Activated T-helper 17 cell treated with anti-CD3 and anti-CD28 coated beads, Interleukin-2, amount 50 U/mL, for 72 hours (primary cell): ENCODE measurements at places on chromosomes 5 and 9.
A peak's percentile ranks its signal among the peaks of the same experiment; 100 is the strongest.

GRCh38 chr5:97408331-97408730 lies 225.3 kb upstream of the RIOK2 start:
- no peak for ATAC-seq

DNA sequence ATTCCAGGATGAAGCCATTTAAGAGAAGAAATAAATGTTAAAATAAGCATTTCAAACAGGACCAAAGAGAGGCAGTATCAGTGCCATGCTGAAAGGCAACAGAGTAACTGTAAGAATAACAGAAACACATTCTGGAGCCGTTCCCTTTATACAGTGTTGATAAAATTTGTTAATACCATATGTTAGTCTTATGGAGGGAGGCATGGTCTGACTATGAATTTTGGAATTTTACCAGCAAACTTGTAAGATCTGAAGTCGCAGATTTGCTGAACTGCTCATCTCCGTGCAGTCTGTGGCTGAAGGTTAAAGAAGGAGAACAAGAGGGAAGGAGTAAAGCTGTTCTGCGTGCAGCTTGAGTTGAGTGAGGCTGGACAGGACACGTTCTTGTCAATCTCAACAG lies 508.4 kb downstream of the NFIB start:
- no peak for ATAC-seq

DNA sequence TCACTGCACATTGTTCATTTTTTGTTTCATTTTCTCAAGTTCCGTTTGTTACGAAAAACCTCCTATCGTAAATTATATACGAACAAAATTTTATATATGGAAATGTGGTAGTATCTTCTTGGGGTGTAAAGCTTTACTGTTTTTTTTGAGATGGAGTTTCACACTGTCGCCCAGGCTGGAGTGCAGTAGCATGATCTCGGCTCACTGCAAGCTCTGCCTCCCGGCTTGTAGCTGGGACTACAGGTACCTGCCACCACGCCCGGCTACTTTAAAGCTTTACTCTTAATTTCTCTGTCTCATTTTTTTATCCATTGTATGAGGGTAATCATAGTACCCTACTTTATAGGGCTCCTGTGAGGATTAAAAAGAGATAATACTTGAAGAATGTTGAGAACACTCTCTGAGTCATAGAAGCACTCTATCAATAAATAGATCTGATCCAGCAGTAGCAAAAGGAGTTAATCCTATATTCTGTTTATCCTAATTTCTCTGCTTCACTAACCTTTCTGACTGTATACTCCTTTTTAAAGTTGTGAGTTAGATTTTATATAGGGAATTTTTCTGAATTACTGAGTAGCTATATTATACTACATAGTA lies 5.6 kb upstream of the LRRC70 start:
- ATAC-seq: no peak

DNA sequence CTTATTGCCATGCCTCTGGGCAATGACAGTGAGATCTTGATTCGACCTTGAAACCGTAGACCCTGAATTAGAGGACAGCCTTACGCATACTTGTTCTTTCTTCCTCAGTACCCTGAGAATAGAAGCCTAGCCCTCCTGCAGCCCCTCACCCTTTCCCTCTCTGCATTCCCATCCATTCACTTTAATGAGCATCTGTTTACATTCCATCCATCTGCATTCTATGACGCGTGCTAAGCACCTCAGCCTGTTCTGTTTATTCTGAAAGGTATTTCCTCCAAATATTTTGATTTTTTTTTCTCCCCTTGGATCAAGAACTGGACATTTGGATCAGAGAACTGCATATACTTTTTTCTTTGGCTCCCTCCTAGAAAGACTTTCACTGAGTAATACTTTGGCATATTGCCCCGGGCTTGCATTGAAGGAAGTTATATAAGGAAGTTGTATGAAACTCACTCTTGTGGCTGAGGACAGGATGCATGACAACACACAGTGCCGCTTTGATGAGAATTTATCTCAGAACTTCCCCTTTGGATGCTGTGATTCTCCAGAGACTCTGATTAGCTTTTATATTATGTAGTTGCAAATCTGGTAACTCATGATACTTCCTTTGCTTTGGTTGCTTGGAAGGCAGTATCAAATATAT lies 15.7 kb downstream of the TMEM8B start:
- ATAC-seq: peak; percentile 23

DNA sequence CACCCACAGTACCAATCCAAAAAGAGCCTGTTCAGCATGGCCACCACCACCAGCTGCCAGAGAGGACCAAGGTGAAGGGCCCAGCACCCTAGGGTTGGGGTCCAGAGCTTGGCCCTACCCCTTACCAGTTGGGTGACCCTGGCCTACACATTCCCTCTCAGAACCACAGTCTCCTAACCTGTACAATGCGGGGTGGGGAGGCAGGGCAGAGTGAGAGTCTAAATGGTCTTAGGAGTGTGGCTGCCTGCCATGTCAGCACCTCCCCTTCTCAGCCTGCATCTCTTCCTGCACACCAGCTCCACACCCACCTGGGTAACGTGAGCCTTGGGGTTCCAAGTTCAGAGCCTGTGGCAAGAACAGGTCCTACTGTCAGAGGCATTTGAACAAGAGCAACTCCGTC lies 92.2 kb downstream of the C5orf15 start:
- no peak for ATAC-seq

DNA sequence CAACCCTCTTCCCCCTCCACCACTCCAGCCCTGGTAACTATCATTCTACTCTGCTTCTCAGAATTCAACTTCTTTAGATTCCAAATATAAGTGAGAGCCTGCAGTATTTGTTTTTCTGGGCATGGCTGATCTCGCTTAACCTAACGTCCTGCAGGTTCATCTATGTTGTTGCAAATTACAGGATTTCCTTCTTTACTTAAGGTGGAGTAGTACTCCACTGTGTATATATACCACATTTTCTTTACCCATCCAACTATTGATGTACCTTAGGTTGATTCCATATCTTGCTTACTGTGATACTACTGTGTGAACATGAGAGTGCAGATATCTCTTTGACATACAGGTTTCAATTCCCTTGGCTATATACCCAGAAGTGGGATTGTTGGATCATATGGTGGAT lies 106.3 kb upstream of the ZNF366 start:
- no peak for ATAC-seq

DNA sequence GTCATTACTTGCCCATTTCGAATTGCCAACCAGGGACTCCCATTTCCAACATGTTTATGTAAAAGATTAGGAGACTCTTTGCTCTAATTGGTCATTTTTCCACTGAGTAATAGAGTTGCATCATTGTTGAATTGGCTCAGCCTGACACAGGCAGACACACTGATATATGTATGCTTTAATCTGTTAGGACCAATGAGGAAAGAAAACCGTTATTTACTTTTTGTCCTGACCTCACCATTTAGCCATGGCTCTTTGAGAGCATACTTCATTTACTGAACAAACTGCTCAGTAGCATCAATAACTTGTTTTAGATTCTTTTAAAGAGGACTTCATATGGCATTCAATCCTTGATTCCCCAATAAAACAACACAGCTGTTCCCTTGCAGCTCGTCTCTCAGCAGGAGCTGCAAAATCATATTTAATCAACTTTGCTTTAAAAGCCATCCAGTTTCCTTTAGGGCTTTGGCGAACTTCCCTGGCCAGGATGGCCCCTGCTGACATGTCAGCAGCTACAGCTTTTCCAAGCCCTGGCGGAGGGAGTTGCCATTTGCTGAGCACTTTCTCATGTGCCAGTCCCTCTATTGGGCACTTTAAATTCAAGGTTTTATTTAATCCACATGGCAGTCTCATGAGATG lies 251.5 kb upstream of the TNC start:
- ATAC-seq: no peak

- ATAC-seq: no peak
These were observed 169.4 kb upstream of the ZNF462 start for GRCh38 chr9:106693558-106693957.

GRCh38 chr5:61139931-61140330 lies 22.3 kb downstream of the SMIM15 start:
- no peak for ATAC-seq

DNA sequence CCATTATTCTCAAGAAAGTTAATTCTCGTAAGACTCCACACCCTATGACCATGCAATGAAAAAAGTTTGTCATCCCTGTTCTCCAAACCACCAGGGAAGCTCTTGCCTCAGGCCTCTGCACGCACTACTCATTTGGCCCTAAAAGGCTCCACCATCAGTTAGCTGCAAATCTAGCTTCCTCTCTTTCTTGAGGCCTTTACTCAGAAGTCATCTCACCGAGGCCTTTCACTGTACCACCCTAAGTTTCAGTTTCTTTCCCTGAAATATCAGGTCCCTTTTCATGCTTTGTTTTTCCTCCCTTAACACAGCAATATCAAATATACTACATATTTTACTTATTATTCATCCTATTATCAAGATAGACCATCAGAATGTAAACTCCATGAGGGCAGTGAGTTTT lies 39.1 kb downstream of the OXCT1 start:
- no peak for ATAC-seq

DNA sequence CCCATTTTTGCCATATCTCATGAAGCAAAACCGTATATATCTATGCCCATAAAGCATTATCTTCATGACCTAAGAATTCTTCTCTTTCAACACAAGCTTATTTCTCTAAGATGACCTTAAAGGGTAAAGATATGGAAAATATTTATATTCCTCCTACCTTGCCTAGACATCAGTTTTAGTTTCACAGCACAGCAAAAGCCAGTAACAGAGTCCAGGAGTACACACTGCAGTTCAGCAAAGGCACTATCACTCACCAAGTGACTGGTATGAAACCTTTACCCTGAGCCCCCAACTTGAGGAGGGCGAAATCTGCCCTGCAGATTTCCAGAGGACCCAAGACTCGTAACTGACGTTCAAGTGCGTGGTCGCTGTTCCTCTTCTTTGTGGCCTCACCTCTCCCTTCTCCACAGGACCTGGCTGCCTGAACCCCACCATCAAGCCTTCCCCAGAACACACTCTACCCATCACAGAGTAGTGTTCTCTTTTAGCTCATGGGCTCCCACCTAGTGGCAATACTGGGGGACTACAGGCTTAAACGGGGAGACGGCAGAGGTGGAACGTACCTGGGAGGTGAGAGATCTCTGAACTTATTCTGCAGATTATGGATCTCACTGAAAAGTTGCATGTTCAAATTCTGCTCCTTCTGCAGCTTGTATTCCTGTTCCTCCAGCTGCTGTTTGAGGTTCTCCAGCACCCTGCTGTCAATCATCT lies 141.0 kb downstream of the CDK5RAP2 start:
- ATAC-seq: no peak

DNA sequence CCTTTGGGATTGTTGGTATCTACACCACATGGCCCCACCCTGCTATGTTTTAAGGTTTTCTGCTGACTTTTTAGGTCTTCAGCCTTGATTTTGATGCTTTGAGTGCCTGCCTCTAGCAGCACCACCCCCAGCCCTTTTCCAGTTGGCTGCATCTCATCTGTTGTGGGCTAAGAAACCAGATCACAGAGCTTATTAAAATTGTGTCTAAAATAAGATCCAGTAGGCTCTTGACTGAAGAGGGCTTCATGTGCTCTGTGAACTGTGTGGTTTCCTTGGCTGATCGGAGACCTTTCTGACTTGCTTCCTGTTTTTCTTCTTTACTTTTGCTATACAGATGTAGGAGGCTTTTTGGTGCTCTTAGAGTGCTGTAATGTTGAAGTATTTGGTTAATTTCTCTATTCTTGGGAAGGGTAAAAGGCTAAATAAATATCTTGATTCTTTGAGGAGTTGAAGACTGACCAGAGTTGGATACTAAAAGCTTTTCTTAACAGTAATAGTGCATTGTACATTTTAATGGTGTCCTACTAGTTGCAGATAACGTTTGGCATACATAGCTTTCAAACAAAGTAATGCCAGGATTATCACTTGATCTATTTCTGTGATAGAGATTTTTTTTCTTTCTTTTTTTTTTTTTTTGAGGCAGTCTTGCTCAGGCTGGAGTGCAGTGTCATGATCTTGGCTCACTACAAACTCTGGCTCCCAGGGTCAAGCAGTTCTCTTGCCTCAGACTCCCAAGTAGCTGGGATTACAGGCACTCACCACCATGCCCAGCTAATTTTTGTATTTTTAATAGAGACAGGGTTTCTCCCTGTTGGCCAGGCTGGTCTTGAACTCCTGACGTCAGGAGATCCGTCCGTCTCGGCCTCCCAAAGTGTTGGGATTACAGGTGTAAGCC lies 4.5 kb downstream of the UBE2D2 start:
- no peak for ATAC-seq

- ATAC-seq: no peak
These were observed 49.1 kb downstream of the GNA14 start for GRCh38 chr9:77598991-77599390.

DNA sequence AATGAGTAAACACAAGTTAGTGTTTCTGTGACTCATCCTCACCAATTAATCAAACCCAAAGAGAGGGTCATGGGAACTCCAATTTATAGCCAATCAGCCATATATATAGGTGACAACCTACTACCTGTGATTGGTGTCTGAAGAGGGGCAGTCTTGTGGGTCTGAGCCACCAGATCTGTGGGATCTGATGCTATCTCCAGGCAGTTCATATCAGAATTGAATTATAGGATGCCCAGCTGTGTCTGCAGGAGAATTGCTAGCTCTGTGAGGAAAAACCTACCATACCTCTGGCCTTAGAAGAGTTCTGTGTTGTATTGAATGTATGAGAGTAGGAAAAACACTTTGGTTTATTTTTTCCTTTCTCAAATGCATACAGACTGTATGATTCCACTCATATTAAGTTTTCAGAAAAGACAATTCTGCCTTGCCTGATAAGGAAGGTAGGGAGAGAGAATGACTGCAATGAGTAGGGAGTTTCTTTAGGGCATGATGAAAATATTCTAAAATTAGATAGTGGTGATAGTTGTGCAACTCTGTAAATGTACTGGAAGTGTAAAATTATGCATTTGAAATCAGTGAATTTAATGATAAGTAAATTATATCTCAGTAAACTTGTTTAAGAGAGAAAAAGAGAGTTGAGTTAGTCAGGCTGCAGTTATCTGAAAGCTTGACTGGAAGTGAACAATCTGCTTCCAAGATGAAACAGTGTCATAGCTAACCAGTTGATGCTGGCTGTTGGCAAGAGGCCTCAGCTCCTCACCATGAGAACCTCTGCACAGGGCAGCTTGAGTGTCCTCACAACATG lies 274.9 kb downstream of the AUH start:
- ATAC-seq: no peak

- no peak for ATAC-seq
These were observed 13.1 kb upstream of the BNC2 start for GRCh38 chr9:16883586-16883985.

DNA sequence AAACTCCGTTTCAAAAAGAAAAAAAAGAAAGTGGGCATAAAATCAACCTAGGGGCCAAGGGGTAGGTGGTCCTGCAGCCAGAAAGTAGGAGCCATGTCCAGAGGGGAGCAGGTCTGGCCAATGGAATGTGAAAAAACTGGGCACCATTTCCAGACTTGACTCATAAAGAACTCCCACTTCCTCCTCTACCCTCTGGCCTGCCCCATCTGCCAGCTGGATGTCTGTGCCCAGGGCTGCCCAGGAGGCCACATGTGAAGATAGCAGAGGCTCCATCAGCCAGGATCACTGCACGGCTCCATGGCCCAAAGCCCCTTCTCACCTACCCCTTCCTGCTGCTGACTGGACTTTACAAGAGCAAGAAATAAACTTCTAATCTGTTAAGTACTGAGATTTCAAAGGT lies 42.1 kb upstream of the EEIG1 start:
- ATAC-seq: no peak
